ENCODE measurements at places on chromosomes 5 and 9. TPM values are rescaled to one million over a fixed set of nuclear protein-coding genes. Genes with fewer than 3 reads are reported as not detected.
A peak's percentile ranks its signal among the peaks of the same experiment; 100 is the strongest.

Gene RANBP3L
- total RNA-seq, result 4.5 TPM

Gene PRSS3
- not detected for total RNA-seq

Gene NFIB
- total RNA-seq, result 278 TPM

- no peak overlapping the region for H3K27ac ChIP-seq
- no peaks in the 10 kb centered on the region for H3K27me3 ChIP-seq
- no peak for DNase-seq
- H3K4me1 ChIP-seq, result no peaks in the 10 kb centered on the region
- H3K36me3 ChIP-seq, result no peaks in the 10 kb centered on the region
- no peak overlapping the region for H3K4me3 ChIP-seq
These were observed 208.8 kb downstream of the SPOCK1 start for GRCh38 chr5:137290373-137290772.

GRCh38 chr9:70614786-70615463 is 200.5 kb upstream of the KLF9 start:
- H3K27ac ChIP-seq, result no peak overlapping the region
- DNase-seq, result no peak
- no peak overlapping the region for H3K4me3 ChIP-seq

GRCh38 chr9:101307524-101308213 is 77.1 kb downstream of the BAAT start:
- H3K4me3 ChIP-seq, result no peak overlapping the region
- H3K27me3 ChIP-seq, result no peaks in the 10 kb centered on the region
- no peak for DNase-seq
- no peak overlapping the region for H3K27ac ChIP-seq
- no peaks in the 10 kb centered on the region for H3K4me1 ChIP-seq
- H3K36me3 ChIP-seq, result no peaks in the 10 kb centered on the region

DNA sequence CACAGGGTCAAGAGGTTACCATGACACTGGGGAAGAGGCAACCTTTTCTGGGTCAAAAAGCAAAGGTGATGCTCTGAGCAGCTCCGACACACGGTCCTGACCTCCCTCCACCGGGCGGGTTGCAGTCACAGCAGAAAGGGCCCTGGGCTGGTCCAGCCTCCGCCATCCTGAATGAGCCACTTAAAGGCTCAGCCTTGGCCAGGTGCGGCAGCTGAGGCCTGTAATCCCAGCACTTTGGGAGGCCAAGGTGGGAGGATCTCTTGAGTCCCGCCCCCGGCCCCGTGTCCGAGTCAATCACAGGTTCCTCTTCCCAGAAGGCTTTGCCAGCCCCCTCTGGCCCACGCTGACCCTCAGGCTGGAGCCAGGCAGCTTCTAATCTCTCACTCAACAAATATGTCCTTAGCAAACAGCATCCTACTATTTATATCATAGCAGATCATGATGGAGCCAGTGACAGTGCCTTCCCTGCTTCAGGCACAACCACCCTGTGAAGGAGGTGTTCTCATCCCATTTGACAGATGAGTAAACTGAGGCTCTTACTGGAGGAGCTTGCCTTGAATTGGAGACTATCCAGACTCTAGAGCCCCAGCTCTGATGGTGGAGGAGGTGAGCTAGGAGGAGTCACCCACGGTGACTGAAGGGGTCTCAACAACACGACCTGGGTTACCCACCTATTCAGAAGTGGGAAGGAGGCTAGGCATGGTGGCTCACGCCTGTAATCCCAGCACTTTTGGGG is 79.1 kb downstream of the LRSAM1 start:
- no peaks in the 10 kb centered on the region for H3K4me1 ChIP-seq
- peak; percentile 67 for DNase-seq
- no peaks in the 10 kb centered on the region for H3K27me3 ChIP-seq
- no peak overlapping the region for H3K27ac ChIP-seq
- no peak overlapping the region for H3K4me3 ChIP-seq

GRCh38 chr5:41240390-41240789 is 27.1 kb upstream of the C6 start:
- H3K27me3 ChIP-seq, result no peaks in the 10 kb centered on the region
- H3K4me3 ChIP-seq, result no peak overlapping the region
- no peaks in the 10 kb centered on the region for H3K4me1 ChIP-seq
- no peaks in the 10 kb centered on the region for H3K36me3 ChIP-seq
- no peak for DNase-seq

DNA sequence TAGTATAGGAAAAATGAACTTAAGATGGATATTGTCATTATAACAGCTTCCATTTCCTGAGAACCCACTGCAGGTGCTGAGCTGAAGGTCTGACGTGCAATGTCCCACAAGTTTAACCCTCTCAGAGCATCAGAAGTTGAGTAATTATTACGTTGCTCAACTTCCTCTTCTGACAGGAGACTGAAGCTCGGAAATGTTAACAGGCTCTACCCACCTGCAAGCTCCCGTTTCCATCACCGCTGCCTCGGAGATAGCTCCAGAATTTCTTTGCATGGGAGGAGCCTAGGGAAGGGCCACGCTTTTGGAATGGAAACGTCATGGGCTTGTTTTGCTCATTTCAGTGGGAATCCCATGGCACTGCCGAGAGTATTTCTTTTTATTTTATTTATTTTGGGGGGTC is 1.0 kb upstream of the NTMT1 start:
- no peak overlapping the region for H3K4me3 ChIP-seq
- DNase-seq, result no peak
- no peak overlapping the region for H3K27ac ChIP-seq

GRCh38 chr9:27365707-27366376 is 68.9 kb upstream of the EQTN start:
- no peak overlapping the region for H3K4me3 ChIP-seq
- DNase-seq, result no peak
- H3K4me1 ChIP-seq, result peaks cover 10% of the 10 kb centered on the region
- H3K36me3 ChIP-seq, result no peaks in the 10 kb centered on the region

GRCh38 chr9:128051932-128052709 is 15.0 kb downstream of the NAIF1 start:
- H3K27me3 ChIP-seq, result no peaks in the 10 kb centered on the region
- H3K36me3 ChIP-seq, result no peaks in the 10 kb centered on the region
- H3K27ac ChIP-seq, result no peak overlapping the region
- DNase-seq, result no peak

DNA sequence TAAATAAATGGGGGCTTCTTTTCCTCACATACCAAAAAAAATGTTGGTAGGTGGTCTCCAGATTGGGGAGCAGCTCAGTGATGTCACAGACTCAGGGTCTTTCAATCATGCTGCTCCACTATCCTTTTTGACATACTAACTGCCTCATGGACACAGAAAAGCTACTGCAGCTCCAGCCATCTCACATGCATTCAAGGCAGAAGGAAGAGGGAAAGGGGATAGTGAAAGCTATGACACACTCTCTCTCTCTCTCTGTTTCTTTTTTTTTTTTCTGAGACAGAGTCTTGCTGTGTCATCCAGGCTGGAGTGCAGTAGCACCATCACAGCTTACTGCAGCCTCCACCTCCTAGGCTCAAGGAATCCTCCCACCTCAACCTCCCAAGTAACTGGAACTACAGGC is 7.9 kb upstream of the ADGRD2 start:
- H3K27me3 ChIP-seq, result no peaks in the 10 kb centered on the region
- H3K4me1 ChIP-seq, result no peaks in the 10 kb centered on the region
- no peak for DNase-seq
- no peak overlapping the region for H3K4me3 ChIP-seq

- no peak overlapping the region for H3K27ac ChIP-seq
- H3K36me3 ChIP-seq, result no peaks in the 10 kb centered on the region
- no peak for DNase-seq
- no peaks in the 10 kb centered on the region for H3K4me1 ChIP-seq
- no peaks in the 10 kb centered on the region for H3K27me3 ChIP-seq
These were observed 209.6 kb upstream of the ST8SIA4 start for GRCh38 chr5:101112645-101113044.

DNA sequence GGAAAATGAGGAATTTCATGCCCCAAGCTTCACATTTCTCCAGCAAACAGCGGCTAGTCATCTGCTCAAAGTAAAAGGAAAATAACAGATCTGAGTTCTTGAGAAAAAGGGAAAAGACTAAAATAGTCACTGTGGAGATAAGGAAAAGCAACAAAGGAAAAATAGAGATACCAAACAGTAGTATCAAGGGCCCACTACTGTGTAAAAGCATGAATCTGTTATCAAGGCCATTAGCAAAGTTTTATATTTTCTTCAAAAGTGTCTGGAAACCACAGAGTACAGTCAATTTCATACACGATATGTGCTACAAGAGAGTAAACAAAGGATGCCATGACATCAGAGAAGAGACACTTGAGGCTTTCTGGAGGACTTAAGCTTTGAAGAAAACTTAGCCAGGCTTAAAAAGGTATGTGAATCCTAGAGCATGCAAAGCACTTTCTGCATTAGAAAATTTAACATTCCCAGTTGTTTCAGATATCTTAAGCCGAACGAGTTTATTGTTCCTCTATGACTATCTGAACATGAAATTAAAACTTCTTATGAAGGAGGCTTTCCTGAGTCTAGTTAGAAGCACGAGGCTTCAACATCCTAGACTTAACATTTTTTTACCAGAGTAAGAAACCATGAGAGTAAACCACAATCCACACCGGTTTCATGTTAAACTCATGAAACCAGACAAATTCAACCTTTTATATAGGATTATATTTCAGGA is 1.2 kb downstream of the TTC33 start:
- peak overlapping the region; percentile 67 for H3K4me3 ChIP-seq
- no peak for DNase-seq
- peak overlapping the region; percentile 28 for H3K27ac ChIP-seq
- no peaks in the 10 kb centered on the region for H3K36me3 ChIP-seq
- no peaks in the 10 kb centered on the region for H3K27me3 ChIP-seq
